ENCODE measurements at places on chromosomes 4 and X.

DNA sequence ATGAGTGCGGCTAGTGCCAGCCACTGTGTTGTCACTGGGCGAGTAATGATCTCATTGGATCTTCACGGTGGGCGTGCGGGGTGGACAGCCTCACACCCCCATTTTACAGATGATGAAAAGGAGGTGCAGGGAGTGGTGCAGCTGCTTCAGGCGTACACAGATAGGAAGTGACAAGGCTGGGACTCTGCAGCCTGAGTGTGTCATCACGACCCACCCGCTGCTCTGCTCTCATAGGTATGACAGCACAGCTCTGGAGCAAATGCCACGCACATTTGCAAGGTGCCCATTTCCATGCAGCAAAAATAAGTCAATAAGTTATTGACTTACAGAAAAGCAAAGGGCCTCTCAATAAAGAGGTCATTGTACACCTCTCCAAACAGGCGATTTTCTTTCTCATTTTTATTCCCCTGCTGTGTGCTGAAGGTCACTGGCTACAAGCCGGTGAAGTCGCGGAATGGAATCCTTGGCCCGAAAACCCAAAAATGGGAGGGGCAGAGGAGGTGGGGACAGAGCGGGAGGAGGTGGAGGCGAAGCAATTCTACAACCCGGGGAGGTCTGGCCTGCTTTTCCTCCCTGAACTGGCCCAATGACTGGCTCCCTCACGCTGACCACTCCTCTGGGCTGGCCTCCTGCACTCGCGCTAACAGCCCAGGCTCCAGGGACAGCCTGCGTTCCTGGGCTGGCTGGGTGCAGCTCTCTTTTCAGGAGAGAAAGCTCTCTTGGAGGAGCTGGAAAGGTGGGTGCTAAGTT, at the start of gene SOD3:
Gene SOD3 (plus strand): TSS at position 658 of the 750 bp plus-strand sequence. CDS start 3,949 bp downstream, outside the sequence.
- peak; percentile 84 for DNase-seq

DNA sequence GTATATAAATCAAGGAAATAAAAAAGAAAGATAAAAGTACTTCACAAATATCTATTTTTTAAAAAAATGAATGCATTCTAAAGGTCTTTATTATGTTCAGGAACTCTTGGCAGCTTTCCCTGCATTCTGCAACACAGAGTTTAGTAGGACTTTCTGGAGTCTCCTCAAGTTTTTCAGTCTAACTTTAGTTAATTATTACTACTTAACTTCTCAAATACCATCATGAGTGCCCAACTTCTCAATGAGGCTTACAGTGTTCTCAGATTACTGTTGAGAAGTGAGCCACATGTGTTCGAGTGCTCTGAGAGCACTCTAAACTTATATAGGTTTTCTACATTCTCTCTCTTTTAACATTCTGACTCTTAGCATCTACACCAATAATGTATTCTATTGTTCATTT, 1852.9 kb upstream of the PCDH10 start:
- no peak for DNase-seq

DNA sequence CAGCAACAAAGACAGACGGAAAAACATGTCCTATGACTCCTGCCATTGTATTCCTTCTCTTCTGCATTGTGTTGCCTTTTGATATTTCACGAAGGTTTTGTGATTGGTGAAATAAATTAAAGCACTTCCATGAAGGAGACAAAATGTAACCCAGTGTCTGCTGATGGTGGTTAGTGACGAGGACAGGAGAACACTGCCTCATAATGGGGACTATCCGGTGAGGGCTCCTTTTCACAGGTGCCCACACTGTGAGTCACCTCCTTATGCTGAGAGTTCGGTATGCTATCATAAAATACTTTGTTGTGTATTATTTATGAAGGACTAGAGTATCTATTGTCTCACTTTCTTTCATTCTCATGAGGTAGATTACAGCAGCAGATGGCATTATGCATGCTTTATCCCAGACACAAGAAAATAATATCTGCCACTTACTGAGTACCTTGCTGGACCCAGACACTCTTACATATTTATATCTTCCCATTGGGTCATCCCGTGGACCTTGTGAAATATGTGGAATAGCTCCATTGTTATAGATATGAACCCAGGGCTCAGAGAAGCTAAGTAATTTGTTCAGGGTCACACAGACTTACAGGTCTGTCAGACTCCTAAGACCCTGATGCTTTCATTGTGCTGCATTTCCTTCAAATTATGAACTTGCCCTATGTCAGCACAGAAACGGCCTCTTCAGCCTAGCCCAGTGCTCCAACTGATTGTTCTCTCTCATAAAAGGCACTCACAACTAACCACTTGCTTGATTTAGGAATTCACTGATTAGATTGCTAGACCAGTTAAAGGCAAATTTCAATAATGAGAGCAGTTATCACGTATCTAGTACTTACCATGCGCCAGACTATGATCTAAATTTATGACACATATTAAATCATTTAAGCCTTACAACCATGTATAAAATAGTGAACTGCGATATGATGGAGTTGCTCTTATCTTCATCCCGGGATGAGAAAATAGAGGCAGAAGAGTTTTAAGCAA, 31.2 kb downstream of the PLS3 start:
- no peak for DNase-seq

GRCh38 chrX:54540289-54540688, 10.3 kb downstream of the GNL3L start:
- peak; percentile 75 for DNase-seq

DNA sequence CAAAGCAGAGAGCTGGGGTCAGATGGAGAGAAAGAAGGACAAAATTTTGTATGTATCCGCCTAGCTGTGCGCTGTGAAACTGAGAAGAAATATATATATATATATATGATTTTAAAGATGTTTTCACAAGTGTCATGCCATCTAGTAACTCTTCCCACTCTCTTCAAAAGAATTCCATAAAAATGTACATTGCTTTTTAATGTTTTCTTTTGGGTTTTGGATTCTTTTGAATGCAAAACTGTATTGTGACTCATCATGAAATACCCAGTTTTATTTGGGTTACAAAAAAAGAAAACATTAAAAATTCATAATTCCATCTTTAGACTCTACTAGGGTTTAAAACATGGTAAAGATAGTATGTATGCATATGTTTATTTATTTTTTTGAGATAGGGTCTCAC, 34.3 kb upstream of the IGFBP7 start:
- no peak for DNase-seq

GRCh38 chr4:17807446-17807845, 3.1 kb downstream of the DCAF16 start:
- peak; percentile 34 for DNase-seq

GRCh38 chrX:69117876-69118526, 47.3 kb downstream of the PJA1 start:
- no peak for DNase-seq

DNA sequence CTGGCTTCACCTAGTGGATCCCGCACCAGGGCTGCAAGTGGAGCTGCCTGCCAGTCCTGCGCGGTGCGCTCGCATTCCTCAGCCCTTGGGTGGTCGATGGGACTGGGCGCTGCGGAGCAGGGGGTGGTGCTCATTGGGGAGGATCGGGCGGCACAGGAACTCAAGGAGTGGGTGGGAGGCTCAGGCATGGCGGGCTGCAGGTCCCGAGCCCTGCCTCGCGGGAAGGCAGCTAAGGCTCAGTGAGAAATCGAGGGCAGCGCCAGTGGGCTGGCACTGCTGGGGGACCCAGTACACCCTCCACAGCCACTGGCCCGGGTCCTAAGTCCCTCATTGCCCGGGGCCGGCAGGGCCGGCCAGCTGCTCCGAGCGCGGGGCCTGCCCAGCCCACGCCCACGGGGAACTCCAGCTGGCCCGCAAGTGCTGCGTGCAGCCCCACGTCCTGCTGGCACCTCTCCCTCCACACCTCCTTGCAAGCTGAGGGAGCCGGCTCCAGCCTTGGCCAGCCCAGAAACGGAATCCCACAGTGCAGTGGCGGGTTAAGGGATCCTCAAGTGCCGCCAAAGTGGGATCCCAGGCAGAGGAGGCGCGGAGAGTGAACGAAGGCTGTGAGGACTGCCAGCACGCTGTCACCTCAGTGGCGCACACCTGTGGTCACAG, 27.6 kb upstream of the PGRMC1 start:
- no peak for DNase-seq

GRCh38 chr4:8777320-8778196, 94.1 kb downstream of the HMX1 start:
- no peak for DNase-seq

DNA sequence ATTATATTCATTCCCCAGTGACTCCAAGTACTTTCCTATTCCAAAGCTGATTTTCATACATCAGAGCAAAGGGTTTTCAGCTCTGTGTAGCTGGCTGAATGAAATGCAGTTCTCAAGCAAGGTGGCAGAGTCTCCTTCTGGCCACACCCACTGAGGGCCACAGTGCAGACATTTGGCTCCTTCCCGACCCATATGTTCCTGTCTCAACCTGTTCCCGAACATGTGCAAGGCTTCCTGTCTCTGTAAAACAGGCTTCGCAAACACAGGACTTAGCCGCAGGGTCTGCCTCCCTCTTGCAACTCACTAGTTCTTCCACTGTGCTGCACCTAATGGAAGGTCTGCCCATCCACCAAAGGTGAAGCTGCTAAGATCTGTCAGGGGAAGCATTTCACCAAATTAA, 249.2 kb downstream of the MID1IP1 start:
- no peak for DNase-seq

- peak; percentile 88 for DNase-seq
Observed at GRCh38 chr4:153257151-153257620, 52.9 kb downstream of the TRIM2 start.

- DNase-seq = no peak
Observed at GRCh38 chr4:142314247-142314646, 531.9 kb downstream of the INPP4B start.

- no peak for DNase-seq
Observed at GRCh38 chr4:10893395-10893794, 208.8 kb upstream of the CLNK start.

- peak; percentile 20 for DNase-seq
Observed at GRCh38 chr4:138199568-138200235, 42.4 kb downstream of the SLC7A11 start.

DNA sequence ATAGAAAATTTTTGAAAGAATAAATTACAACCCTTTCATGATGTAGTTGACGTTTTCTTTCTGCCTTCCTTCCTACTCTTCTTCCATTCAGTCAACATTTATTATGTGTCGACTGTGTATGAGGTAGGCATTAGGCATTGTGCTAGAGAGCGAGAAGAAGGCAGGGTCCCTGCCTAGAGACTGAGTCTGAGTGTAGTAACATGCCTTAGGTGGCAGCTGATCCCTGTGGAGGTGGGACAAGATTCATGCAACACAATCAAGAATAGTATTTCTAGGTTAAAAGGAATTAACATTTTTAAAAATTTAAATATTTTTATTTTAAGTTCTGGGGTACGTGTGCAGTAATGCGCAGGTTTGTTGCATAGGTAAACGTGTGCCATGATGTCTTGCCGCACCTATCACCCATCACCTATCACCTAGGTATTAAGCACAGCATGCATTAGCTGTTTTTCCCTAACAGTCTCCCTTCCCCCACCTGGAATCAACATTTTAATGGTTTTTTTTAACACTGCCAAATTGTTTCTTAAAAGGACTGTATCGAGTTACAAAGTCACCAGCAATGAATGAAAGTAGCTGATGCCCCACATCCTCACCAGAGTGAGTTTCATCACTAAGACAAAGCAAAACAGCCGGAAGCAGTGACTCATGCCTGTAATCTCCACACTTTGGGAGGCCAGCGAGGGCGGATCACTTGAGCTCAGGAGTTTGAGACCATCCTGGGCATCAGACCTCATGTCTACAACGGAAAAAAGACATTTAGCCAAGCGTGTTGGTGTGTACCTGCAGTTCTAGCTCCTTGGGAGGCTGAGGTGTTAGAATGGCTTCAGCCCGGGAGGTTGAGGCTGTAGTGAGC, 84.0 kb downstream of the WWC2 start:
- peak; percentile 90 for DNase-seq

DNA sequence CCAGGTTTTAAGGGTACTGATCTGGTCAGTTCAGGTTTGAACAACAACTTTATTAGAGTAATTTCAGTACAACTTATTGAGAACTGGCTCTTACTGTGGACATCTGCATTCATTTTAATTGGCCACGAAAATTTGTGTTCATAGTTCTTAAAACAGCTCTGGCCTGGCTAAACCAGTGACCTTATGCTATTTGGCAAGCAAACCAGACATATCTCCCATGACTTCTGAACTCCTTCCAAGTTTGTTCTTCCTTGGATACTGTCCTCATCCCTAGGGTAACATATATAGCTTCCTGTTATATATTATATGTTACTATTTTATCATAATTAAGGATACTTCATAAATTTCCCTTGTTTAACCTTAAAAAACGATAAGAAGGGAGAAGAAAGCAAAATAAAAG, 841.9 kb downstream of the TRAM1L1 start:
- DNase-seq = no peak

DNA sequence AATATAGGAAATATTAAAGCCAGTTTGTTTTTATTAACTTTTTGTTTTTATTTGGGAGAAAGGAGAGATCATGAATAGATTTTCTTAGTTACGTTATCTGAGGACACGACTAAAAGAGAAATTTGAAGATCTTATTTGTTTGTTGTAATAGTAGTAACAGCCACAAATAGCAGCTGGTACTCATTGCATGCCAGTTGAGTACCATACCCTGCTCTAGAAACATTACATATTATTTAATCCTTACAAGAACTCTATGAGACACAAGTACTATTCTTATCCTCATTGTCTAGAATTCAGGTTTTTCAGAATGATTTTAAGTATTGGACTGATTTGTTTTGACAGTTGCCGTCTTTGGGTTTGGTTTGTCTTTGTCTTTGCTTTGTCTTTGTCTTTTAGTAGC, 31.8 kb downstream of the USP53 start:
- DNase-seq = no peak

- peak; percentile 52 for DNase-seq
Observed at GRCh38 chrX:154840856-154841255, 6.4 kb upstream of the SMIM9 start.

DNA sequence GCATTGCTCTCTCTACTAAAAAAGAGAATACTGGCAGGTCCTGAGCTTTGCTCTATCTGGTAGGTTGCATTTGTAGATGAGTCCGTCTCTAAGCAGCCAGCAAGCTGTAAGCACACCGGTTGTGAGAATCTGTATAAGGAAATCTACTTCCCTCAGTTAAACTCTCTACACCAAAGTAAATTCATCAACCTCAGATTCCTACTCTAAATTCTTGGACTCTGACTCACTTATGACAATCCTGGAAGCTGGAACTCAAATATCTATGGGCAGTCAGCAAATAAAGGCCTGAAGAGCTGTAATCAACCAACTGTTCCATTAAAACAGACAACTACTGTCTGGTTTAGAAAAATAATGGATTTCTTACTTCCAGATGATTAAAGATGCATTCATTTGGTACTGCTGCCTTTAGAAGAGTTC, 37.9 kb downstream of the FAT1 start:
- DNase-seq = peak; percentile 88

- no peak for DNase-seq
Observed at GRCh38 chr4:45692131-45692735, 431.6 kb downstream of the GABRG1 start.

DNA sequence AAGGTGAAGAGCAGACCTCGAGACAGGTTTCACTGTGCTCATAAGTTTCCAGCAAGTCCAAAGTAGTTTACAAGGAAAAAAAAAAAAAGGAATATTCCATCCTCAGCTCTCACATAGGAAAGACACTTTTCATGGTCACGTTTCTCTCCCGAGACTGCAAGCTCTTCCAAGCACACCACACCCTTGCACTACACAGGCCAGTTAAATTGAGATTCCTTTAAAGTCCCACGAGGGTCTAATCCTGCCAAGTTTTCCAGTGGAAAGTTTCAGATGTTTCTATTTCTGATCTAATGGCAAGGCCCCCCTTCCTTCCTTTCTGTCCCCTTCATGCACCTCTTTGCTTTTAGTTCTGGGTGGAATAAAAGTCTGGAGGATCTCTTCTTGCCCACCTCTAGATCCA, 67.9 kb upstream of the PCDH19 start:
- DNase-seq = no peak

GRCh38 chr4:168787801-168788595, 222.1 kb downstream of the CBR4 start:
- peak; percentile 86 for DNase-seq
